ENCODE measurements at places on chromosomes 5 and 9. TPM values are rescaled to one million over a fixed set of nuclear protein-coding genes. Genes with fewer than 3 reads are reported as not detected.

- no peak for DNase-seq
Observed at GRCh38 chr5:150302301-150303069, at the start of gene ARSI. TSS of gene ARSI (minus strand) at chr5:150302905. CDS start at chr5:150302373, 532 bp downstream.

DNA sequence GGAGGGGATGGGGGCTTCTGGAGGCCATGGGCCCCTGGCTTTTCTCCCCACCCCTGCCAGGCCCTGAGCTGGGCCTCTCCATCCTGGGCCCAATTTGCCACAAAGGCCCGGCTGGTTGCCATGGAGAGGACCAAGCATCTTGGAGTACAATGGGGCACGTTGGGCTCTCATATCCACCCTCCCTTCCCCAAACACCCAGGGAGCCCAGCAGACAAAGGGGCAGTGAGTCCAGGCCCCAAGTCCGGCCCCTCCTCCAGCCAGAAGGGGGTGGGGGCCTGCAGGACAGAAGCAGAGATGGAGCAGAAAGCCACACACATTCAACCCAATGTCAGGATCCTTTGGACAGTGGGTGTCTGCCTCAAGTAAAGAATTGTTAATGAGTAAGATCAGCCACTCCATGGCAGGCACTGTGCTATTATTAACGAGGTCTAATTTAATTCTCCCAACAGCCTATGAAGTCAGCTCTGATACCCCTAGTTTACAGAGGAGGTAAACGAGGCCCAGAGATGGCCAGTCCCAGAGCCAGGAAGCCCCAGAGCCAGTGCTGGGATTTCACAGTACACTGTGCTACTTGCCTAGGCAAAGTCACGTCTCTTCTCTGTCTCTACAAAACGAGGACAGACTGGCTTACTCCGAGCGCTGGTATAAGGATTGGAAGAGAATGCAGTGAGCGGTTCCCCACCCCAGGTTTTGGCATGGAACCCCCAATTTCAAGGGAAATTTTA is 2.3 kb downstream of the CRB2 start:
- DNase-seq: no peak

GRCh38 chr9:22158271-22158670 is 149.2 kb upstream of the CDKN2B start:
- DNase-seq: no peak

- no peak for DNase-seq
Observed at GRCh38 chr5:33371660-33372059, 69.1 kb upstream of the TARS1 start.

Gene LAMC3
- total RNA-seq: 0.13 TPM

Gene FAM13B
- 6.1 TPM for total RNA-seq

Gene GDNF
- 1.4 TPM for total RNA-seq
